ENCODE measurements at places on chromosomes 12 and 14.

- DNase-seq = peak; percentile 30
Measured at GRCh38 chr14:51400139-51400538, 160.1 kb downstream of the TMX1 start.

DNA sequence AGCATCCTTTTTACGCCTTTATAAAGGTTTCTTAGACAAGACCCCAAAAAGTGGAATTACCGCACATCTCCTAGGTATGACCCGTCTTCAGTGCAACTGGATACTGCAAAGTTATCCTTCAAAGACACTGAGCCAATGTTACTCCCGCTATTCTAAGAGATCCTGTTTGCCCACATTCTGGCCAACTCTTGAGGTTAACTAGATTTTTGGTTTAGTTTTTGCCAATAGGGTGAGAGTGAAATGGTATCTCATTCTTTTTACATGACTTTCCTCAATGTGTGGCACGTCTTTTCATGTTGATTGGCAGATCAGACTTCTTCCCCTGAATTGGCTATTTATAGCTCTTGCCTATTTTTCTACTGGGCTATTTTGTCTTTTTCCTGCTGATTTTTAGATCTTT, 347.2 kb downstream of the MED13L start:
- DNase-seq = no peak

GRCh38 chr14:103427485-103428443, 42.5 kb downstream of the MARK3 start:
- peak; percentile 41 for DNase-seq

DNA sequence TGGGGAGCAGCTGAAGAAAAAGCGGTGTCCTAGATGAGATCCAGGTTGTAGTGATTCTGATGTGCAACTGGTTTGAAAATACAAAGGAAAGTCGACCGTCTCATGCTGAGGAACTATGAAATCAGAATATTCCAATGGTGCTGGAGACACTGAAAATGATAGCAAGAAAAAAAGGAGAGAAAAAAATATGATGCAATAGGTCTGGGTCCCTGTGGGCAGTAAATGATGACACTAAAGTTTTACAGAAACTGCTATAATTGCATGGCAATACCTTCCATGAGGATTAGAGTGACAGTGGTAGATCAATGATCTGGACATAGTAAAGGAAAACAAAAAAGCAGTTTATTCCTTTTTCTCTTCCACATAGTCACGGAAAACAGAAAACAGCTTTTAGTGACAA, 2.3 kb downstream of the PYM1 start:
- DNase-seq = no peak

GRCh38 chr14:97748616-97749015, 951.4 kb downstream of the VRK1 start:
- DNase-seq = no peak

DNA sequence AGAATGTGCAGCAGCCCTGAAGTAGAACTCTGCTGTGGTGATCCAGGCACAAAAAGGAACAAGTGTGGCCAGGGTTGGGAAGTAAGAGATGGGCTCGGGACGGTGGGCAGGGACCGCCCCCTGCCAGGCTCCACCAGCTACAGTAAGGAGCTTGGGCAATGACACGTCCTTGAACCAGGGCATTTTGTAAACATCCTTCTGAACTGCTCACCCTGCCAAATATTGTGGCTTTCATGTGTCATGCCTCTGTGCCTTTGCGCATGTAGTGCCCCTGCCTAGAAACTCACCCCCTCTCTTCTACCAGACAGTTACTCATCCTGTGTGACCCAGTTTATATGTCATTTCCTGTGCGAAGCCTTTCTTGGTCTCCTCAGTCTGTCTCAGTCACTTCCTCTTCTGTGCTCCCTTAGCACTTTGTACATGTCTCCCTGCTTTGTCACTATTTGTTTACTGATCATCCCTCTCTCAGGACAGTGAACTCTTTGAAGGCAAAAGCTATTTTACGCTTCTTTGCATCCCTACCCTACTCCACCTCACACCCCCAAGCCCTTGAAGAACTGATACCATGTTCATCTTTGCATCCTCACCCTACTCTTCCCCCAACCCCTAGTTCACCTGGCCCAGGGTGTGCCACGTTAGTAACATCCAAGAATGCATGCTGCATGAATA, 108.9 kb upstream of the PLEKHG7 start:
- DNase-seq = peak; percentile 98

GRCh38 chr12:9699898-9700605, 30.5 kb downstream of the CLEC2D start:
- DNase-seq = peak; percentile 28

- no peak for DNase-seq
Measured at GRCh38 chr12:102067574-102068258, 5.9 kb upstream of the WASHC3 start.

GRCh38 chr12:9980126-9980525, 8.9 kb downstream of the CLEC12A start:
- no peak for DNase-seq

DNA sequence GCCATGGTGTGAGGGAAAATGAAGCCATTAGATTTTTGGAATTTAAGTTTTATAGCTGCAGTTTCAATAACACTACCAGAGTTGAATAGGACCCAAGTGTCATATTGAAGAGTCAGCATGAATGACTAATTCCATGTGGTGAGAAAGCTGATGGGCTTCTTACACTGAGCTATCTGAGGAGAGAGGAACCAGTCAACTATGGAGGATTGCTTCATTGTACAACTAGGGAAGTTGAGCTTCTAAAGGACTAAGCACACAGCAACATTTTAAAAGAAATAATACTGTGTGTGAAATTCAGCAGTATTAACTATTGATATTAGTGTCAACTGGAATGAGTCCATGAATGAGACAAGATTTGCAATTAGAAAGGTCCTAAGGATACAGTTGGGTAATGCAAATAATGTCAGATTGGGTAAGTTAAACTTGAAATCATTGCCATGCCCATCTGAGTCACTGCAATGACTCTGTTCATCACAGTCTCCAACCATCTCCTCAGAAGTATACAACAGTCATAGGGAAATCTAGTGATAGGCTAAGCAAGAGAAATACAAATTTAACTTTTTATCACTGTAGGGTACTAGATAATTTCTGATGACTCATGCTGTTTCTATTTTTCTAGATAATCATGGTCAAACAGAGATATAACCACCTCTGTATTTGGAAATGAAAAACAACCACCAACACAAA, 394.2 kb downstream of the FSCB start:
- DNase-seq = peak; percentile 77

DNA sequence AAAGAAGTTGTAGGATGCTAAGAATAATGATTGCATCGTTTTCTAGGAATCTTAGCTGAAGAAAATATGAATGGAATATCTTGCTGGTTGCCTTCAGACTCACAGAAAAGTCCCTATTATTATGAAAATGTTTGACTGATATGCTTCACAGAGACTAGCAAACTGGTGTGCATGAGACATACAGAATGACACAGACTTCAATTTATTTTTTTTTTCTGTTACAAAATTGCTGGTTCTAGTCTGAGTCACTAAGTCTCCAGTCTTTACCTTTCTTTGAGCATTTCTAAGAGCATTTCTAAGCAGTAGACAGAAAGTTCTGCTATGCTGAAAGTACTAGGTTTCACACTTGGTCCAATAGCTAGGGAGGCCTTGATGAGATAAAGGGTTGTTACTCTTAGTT, 377.6 kb upstream of the ATP2B1 start:
- peak; percentile 73 for DNase-seq

DNA sequence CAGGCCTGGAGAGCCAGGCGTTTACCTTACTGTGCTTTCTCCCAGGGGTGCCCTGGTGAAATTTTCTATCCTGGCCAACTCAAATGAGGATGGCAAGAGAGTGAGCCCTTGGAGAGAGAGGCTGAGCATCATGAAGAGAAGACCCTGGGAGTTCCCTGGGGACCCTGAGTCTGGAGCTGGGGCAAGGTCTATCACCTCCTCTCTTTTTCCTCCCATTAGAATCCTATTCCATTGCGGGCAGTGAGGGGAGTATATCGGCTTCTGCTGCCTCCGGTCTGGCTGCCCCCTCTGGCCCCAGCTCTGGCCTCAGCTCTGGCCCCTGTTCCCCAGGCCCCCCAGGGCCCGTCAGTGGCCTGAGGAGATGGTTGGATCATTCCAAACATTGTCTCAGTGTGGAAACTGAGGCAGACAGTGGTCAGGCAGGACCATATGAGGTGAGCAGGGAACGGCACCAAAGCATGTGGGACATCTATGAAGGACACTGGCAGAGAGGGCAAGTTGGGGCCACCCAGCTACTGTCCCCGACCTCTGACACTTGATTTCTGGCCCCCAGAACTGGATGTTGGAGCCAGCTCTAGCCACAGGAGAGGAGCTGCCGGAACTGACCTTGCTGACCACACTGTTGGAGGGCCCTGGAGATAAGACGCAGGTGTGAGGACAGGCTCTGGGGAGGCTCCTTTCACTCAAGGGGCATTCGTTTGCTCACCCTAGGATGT, 1.6 kb downstream of the ARHGEF25 start:
- DNase-seq = no peak

GRCh38 chr12:104657726-104658484, 201.2 kb downstream of the CHST11 start:
- no peak for DNase-seq

- DNase-seq = no peak
Measured at GRCh38 chr14:23119363-23120327, 590 bp upstream of the CEBPE start.

DNA sequence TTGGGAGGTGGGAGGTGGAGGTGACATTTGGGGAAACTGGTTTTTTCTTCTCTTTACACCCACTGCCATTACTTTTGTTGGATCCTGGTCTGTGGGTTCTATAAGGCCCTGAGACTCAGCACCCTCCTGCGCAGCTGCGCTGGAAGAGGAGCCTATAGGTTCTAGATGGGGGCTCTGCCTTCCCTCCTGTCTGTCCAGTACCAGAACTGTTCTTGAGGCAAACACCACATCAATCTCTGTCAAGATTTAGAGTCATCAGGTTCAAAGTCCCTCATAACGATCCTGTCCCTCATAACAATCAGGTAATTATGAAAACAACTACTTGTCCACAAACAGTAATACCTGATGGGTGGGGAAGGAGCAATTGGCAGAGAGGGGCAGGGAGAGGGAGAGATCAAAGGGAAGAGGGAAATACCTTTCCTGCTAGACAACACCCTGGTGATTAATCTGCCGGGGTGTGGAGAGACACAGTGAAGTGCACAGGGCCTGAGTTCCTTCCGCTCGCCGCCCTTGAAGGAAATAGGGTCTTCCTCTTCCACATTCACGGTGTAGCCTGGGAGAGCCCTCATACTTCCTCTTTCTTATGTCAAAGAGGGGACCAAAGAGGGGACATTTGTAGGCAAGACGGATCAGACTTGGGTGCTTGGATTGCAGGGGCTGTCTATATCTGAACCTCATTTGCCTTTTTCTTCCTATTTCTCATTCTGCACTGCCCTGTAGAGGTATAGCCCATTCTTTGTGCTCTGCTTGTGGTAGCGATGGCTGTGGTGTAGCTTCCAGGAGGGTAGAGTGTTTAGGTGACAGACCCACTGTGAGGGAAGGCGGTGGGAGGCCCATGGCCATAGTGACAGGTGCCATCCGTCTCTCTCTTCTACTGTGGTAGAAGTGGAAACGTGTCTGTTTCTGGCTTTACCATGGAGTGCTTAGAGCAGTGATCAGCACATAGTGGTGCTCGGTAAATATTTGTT, 12.6 kb downstream of the GPRC5A start:
- peak; percentile 88 for DNase-seq

DNA sequence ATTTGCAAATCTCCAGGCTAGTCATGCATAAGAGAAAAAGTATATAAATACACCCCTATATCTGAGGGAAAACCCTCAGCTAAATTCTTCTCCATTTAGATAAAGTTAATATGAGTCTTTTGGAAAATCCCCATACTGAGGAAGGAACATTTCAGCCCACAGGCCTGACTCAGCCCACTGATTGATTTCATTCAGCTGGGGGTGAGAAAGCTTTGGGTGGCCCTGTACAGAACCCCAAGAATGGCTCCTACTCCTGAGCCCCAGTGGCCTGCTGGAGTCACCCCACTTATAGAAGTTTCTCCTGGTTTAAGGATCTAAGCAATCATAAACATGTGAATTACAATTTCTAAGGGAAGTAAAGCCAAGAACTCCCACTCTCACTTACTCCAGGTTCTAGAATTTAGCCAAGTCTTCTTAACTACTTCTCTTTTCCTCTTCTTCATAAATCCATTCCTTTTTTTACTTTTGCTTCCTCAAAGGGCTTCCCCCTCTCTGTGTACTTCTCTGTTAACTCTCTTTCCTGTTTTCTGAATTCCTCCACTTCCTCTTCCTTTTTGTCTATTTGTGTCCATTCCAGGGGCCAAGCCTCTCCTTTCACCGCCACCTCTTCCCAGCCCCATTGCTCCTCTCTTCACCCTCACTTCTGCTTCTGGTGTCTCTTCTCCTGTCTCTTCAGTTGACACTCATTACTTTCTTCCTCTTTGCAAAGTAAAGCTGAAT, 21.0 kb downstream of the RTN1 start:
- no peak for DNase-seq

GRCh38 chr12:29818916-29819623, 35.3 kb upstream of the TMTC1 start:
- no peak for DNase-seq

GRCh38 chr14:101018561-101019290, 115.2 kb upstream of the RTL1 start:
- DNase-seq = no peak

- no peak for DNase-seq
Measured at GRCh38 chr12:89228491-89228890, 123.8 kb downstream of the DUSP6 start.

DNA sequence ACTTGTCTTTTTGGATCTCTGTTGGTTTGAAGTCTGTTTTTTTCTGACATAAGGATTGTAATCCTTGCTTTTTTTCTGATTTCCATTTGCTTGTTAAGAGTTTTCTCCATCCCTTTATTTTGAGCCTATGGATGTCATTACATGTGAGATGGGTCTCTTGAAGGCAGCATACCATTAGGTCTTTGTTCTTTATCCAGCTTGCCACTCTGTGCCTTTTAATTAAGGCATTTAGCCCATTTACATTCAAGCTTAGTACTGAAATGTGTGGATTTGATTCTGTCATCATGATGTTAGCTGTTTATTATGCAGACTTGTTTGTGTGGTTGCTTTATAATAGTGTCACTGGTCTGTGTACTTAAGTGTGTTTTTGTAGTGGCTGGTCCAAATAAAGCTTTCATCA, 100.0 kb downstream of the CCDC91 start:
- DNase-seq = no peak

GRCh38 chr14:69518289-69519101, 34.0 kb downstream of the PLEKHD1 start:
- DNase-seq = no peak

- peak; percentile 93 for DNase-seq
Measured at GRCh38 chr12:107329569-107330324, 236.4 kb upstream of the CRY1 start.

GRCh38 chr12:117854339-117855012, 114.3 kb downstream of the KSR2 start:
- peak; percentile 54 for DNase-seq
